ENCODE measurements at places on chromosomes 6 and 20.

DNA sequence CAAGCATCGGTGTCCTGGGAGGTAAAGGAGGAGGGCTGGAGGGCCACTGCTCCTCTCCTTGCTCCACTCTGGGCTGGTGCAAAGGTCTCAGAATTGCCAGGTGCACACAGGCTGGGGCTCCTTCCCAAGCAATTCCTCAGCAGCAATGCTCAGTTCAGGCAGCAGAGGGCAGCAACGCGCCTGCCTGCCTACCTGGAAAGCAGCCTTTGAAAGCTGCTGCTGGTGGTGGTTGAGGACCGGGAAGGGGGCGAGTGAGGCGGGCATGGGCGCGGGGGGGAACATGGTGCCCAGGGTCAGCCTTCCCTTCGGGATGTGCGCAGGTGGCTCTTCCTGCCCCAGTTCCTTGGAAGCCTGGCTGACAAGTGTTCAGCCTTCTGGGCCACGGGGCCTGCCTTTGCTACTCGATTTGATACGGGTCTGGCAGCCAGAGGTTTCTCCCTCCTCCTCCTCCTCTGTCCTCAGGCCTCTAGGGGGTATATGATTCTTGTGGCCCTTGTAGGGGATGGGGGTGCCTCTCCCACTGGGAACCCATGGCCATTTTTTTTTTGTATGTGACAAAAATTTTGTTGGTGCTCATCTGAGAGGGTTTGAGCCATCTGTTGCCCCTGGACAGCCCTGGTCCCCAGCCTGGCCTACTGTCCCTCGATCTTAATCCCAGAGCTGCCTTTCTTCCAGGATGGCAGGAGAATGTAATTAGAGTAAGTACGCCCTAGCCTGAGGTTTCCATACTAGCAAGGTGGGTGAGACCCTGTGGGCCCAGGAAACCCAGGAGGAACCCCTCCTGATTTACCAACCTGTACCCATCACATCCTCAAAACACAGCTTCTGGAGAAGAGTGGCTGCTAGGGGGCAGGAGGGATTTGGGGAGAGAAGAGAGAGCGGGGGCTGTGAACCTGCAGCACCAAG, 20.1 kb downstream of the MRPS18A start:
- DNase-seq = peak; percentile 63

- DNase-seq = no peak
These were observed 86.3 kb downstream of the SNX5 start for GRCh38 chr20:17882065-17882833.

GRCh38 chr6:46138281-46138680, 8.5 kb downstream of the ENPP4 start:
- no peak for DNase-seq

GRCh38 chr6:113597231-113597583, 259.9 kb upstream of the MARCKS start:
- no peak for DNase-seq

DNA sequence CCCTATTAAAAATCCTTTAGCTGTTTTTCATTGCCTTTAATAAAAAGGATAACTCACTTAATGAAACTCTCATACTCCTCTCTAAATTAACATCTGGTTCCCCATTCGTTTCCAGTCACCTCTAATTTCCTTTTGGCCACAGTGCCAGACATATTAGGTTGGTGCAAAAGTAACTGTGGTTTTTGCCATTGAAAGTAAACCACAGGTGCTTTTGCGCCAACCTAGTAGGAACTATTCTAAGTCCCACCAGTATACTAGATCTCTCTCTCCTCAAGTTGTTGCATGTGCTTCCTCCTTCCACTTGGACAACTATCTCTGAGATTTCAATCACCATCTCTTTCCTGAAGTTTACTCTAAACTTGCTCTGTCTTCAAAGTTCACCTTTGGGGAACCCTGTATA, 961.1 kb downstream of the TBC1D32 start:
- no peak for DNase-seq

DNA sequence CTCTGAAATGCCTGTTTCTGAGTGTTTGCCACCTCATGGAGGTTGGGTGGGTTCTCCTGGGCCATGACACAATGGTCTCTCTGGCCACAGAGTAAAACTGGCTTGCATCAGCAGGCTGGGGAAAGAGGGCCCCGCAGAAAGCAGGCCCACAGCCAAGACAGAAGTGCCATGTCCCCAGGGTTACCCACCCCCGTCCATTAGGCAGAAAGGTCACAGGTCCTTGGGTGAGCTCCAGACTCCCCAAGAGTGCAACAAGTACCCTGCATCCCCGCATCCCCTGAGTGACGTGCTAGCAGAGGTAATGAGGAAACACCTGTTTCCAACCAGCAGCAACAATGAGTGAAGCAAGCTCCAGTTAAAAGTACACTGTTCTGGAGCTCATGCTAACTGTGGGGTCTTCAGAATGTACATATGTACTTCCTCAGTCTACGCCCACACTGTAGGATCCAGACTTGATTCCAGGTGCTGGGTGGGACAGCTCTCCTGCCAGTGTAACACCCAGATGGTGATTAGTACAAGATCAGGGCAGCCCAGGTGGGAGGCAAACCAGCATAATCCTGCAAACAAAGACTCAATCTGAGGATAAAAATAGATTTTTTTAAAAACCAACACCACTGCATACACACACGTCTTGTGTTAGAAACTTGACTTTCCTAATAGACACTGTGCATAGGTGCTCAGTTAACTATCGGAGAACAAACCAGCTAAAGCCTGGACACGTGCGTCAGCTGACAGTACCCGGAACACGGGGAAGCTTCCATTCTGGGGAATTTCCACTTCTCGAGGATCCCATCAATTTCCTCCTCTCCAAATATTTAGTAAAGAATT, 31.5 kb downstream of the RRBP1 start:
- no peak for DNase-seq

- DNase-seq = no peak
These were observed 24.9 kb upstream of the IRF4 start for GRCh38 chr6:366389-367297.

- no peak for DNase-seq
These were observed 10.6 kb downstream of the ORC3 start for GRCh38 chr6:87600576-87600975.

DNA sequence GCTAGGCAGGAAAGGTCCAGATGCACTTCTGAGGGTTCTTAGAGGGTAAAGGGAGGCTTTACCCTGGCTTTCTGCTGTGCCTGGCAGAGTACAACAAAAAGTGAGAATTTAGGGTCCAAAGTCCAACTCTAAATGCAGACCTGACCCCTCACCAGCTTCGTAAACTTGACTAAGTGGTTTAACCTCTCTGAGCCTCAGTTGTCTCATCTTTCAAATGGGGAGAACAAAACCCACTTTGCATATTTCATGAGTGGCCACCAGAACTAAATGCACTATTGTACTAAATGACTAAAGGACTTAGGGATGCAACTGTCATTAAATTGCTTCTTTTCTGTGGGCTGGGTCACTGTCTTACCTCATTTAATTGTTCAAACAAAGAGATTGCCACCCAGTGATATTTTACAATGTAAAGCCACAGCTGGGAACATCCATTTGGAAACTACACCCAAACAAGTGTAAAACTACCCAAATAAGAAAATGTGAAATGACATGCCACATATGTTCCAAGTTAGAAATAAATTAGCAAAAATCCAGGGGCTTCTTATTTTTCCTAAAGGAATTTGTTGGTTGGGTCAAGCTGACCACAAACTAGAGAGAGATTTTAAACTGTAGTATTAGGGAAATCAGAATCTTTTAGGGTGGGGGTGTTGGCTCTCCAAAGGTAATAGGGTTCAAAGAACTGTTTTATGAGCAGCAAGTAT, 48.3 kb upstream of the RIN2 start:
- DNase-seq = no peak

- DNase-seq = no peak
These were observed 100.2 kb downstream of the PERP start for GRCh38 chr6:138007014-138007472.

- DNase-seq = peak; percentile 47
These were observed 50.5 kb upstream of the ASIP start for GRCh38 chr20:34190679-34191090.
